ENCODE measurements at places on chromosomes 2 and 18.
A peak's percentile ranks its signal among the peaks of the same experiment; 100 is the strongest.

GRCh38 chr2:54366487-54367280 lies 89.4 kb upstream of the SPTBN1 start:
- H3K4me1 ChIP-seq, result no peaks in the 10 kb centered on the region
- DNase-seq, result no peak
- H3K36me3 ChIP-seq, result peaks cover 26% of the 10 kb centered on the region
- no peak overlapping the region for H3K4me3 ChIP-seq
- H3K27ac ChIP-seq, result no peak overlapping the region

- H3K27me3 ChIP-seq, result no peaks in the 10 kb centered on the region
- no peaks in the 10 kb centered on the region for H3K36me3 ChIP-seq
- H3K4me1 ChIP-seq, result peaks cover 5% of the 10 kb centered on the region
- no peak overlapping the region for H3K4me3 ChIP-seq
- DNase-seq, result no peak
These were observed 58.0 kb downstream of the SLC40A1 start for GRCh38 chr2:189522435-189523151.

- DNase-seq, result no peak
- H3K4me3 ChIP-seq, result no peak overlapping the region
- no peak overlapping the region for H3K27ac ChIP-seq
- no peaks in the 10 kb centered on the region for H3K36me3 ChIP-seq
These were observed 1475.9 kb upstream of the NXPH2 start for GRCh38 chr2:140256080-140256479.

GRCh38 chr2:184644685-184645084 lies 46.4 kb downstream of the ZNF804A start:
- DNase-seq, result no peak
- H3K4me3 ChIP-seq, result no peak overlapping the region
- no peaks in the 10 kb centered on the region for H3K27me3 ChIP-seq
- no peaks in the 10 kb centered on the region for H3K36me3 ChIP-seq
- no peak overlapping the region for H3K27ac ChIP-seq

- H3K4me1 ChIP-seq, result peaks cover 23% of the 10 kb centered on the region
- no peak overlapping the region for H3K4me3 ChIP-seq
- H3K27ac ChIP-seq, result no peak overlapping the region
- no peaks in the 10 kb centered on the region for H3K27me3 ChIP-seq
- peaks cover 45% of the 10 kb centered on the region for H3K36me3 ChIP-seq
- DNase-seq, result no peak
These were observed 24.8 kb downstream of the SMAD4 start for GRCh38 chr18:51054764-51055163.

GRCh38 chr2:176079831-176080539 lies 3.8 kb downstream of the EVX2 start:
- no peak overlapping the region for H3K27ac ChIP-seq
- H3K4me1 ChIP-seq, result peaks cover 49% of the 10 kb centered on the region
- peak overlapping the region; percentile 81 for H3K4me3 ChIP-seq
- peaks cover 3% of the 10 kb centered on the region for H3K36me3 ChIP-seq
- DNase-seq, result peak; percentile 90

DNA sequence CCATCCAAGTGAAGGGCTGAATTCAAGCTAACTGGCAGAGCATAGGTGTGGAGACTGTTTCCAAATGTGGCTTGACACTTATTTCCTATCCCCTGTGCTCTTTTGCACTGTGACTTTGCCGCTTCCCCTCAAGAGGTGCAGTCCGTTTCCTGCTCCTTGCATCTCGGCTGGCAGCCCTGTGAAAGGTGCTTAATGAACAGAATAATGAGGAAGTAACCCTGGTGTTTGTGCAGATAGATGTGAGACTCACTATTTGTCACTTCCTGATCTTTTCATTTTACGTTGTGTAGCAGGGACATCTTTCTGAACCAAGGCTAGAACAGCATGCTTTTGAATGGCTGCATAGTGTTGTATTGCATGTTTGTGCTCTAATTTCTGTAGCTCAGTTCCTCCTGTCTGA lies 60.8 kb downstream of the CEP192 start:
- no peaks in the 10 kb centered on the region for H3K27me3 ChIP-seq
- DNase-seq, result no peak
- H3K4me3 ChIP-seq, result no peak overlapping the region
- H3K36me3 ChIP-seq, result peaks cover 66% of the 10 kb centered on the region

DNA sequence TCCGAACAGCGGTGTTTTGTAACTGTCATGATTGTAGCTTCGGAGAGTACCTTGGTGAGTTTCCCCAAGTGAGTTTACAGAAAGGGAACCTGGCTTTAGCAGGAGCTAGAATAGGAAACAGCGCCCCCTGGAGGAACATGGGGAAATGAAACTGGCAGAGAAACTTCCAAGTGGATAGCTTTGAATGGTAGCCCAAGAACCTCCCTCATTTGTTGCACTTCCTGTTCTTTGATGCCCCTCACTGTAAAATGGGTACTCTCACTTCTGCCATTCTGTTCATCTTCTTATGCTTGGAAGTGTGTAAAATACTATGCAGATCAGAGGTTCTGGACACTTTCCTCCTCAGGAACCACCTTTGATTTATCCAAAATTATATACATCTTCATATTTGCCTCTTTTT lies 36.2 kb downstream of the CHST10 start:
- no peak overlapping the region for H3K27ac ChIP-seq
- DNase-seq, result peak; percentile 91
- H3K36me3 ChIP-seq, result no peaks in the 10 kb centered on the region
- H3K27me3 ChIP-seq, result no peaks in the 10 kb centered on the region
- 0 out of 2 replicates have a peak, but pooled peaks cover 2% of the 10 kb centered on the region for H3K4me1 ChIP-seq
- H3K4me3 ChIP-seq, result no peak overlapping the region

DNA sequence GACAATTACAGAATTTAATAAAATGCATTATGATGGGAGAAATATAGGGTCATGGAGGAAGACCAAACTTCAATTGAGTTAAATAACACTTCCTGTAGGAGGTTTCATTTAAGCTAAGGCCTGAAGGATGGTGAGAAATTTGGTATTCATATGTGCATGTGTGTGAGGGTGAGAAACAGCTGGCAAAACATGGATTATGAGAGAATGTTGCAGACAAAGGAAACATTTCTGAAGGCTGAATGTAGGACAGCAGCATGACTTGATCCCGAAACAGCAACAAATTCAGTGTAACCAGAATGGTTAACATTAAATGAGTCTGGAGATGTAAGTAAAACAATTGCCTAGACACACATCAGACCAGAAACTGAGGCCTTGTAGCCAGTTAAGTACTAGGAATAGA lies 630.8 kb downstream of the NR4A2 start:
- H3K4me1 ChIP-seq, result peaks cover 3% of the 10 kb centered on the region
- H3K27me3 ChIP-seq, result no peaks in the 10 kb centered on the region

GRCh38 chr2:121491518-121491917 lies 39.2 kb upstream of the RNU4ATAC start:
- no peak overlapping the region for H3K4me3 ChIP-seq
- H3K36me3 ChIP-seq, result peaks cover 3% of the 10 kb centered on the region
- DNase-seq, result no peak
- no peaks in the 10 kb centered on the region for H3K27me3 ChIP-seq
- H3K27ac ChIP-seq, result no peak overlapping the region
- H3K4me1 ChIP-seq, result peaks cover 23% of the 10 kb centered on the region

DNA sequence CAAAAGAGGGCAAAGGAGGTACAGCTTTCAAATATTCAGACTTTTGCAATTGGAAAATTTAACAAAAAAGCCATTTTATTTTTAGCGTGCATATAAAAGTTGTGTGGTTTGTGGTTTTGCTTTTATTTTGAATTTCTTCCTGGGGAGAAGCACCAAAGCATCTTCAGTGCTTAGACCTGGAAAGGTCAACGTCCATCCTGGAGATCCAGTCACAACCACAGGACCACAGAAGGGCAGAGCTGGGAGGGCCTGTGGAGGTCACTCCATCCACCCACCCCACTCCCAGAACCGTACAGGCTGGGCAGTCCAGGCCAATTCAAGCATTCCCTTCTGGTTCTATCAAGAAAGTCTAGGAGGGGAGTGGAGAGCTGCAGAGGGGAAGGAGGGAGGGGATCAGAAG lies 43.8 kb downstream of the MPHOSPH10 start:
- no peak for DNase-seq
- H3K4me1 ChIP-seq, result peaks cover 19% of the 10 kb centered on the region
- H3K36me3 ChIP-seq, result no peaks in the 10 kb centered on the region
- peaks cover 2% of the 10 kb centered on the region for H3K27me3 ChIP-seq
- no peak overlapping the region for H3K4me3 ChIP-seq
- no peak overlapping the region for H3K27ac ChIP-seq

DNA sequence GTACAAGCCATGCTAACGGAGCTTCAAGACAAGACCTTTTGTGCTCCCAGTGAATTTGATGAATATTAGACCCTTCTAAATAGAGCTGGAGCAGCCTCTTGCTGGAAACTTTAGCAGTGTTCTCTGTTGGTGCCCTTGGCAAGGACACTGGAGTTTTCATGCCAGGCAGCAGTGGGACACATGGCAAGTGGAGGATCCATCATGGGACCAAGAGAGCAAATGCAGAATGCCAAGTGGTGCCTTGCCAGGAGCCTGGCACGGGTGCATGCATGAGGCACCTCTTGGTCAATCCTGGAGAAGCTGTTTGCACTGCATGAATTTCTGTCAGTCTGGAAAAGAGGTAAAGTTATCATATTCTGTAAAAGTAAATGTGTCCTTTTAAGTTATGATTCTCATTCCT lies 59.1 kb downstream of the NETO1 start:
- H3K36me3 ChIP-seq, result no peaks in the 10 kb centered on the region
- DNase-seq, result no peak
- H3K27me3 ChIP-seq, result no peaks in the 10 kb centered on the region
- no peak overlapping the region for H3K27ac ChIP-seq

DNA sequence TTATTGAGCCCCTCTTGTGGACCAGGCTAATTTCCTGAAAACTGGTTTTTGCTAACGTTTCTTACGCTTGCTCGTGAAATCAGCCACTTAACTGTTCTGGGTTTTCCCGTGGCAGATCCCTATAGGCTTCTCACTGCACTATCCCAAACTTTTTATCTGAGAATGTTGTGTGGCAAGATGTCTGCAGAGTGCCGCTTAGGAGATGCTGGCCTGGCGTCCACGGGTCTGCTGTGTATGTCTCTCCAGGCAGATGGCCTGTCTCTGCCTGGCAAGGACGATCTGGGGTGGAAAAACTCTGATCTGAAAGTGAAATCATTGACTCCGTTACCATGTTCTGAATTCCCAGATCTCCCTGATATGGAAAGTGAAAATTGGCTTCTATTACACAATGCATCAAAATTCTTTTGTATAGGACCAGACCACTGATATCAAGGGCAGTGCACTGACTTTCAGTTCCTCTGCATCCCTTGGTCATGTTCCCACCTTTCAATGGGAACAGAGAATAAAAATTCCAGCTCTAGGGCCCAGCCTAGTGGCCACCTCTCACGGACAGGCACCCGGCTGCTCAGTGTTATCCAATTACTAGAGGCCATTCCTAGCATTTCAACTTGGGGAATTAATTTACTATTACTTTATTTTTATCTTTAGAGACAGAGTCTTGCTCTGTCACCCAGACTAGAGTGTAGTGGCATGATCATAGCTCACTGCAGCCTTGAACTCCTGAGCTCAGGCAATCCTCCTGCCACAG lies 154.6 kb downstream of the ACOXL start:
- H3K4me1 ChIP-seq, result peaks cover 16% of the 10 kb centered on the region
- H3K4me3 ChIP-seq, result no peak overlapping the region
- no peak for DNase-seq
- peaks cover 15% of the 10 kb centered on the region for H3K36me3 ChIP-seq

GRCh38 chr2:127196998-127197397 lies 23.1 kb downstream of the CYP27C1 start:
- no peaks in the 10 kb centered on the region for H3K27me3 ChIP-seq
- H3K4me1 ChIP-seq, result peaks cover 39% of the 10 kb centered on the region
- H3K4me3 ChIP-seq, result no peak overlapping the region

DNA sequence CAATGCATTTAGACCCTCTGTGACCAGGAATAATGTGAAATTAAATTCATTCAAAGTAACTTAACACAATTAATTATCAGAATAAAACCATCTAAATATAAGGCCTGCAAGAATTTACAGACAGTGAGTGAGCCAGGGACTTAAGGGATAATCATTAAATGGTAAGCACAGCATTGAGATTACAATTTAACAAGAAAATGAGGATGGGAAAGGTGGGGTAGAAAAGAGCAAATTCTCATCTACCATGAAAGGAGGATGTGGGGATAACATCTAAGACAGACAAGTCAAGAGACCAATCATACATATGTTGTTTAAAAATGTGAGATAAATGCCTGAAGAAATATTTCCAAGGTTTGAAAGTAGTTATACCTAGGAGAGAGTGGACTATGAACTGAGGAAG lies 259.3 kb upstream of the NT5C1B start:
- H3K27me3 ChIP-seq, result peaks cover 15% of the 10 kb centered on the region
- DNase-seq, result no peak
- no peak overlapping the region for H3K27ac ChIP-seq
- H3K4me3 ChIP-seq, result no peak overlapping the region
- peaks cover 14% of the 10 kb centered on the region for H3K4me1 ChIP-seq
- no peaks in the 10 kb centered on the region for H3K36me3 ChIP-seq

GRCh38 chr2:36329251-36329650 lies 26.3 kb upstream of the CRIM1 start:
- no peak for DNase-seq
- H3K27me3 ChIP-seq, result no peaks in the 10 kb centered on the region
- H3K36me3 ChIP-seq, result peaks cover 4% of the 10 kb centered on the region
- peaks cover 15% of the 10 kb centered on the region for H3K4me1 ChIP-seq
- no peak overlapping the region for H3K27ac ChIP-seq
- H3K4me3 ChIP-seq, result no peak overlapping the region

DNA sequence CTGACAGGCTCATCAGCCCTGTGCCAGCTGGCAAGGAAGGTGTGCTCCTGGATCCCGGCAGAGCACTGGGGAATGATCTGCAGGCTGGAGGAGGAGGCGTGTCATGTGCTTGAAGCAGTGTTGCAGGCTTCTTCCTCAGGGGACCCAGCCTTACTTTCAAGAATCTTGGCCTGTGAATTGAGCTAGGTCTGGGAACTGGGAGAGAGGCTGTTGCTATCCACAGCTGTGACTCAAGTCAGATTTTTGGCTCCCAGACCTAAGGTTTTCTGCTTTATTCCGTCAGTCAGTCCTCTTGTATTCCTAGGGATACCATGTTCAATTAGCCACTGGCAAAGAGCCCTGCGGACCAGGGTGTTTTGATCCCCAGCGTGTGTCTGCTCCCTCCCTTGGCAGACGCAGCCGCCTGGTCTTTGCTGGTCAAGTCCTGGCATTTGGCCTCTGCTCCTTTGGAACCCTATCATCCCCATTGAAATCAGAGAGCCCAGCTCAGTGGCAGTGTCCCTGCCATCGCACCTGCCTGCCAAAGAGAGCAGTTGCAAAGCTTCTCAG lies 32.4 kb downstream of the ASB1 start:
- peaks cover 6% of the 10 kb centered on the region for H3K27me3 ChIP-seq
- H3K4me1 ChIP-seq, result no peaks in the 10 kb centered on the region
- H3K27ac ChIP-seq, result no peak overlapping the region
- peaks cover 5% of the 10 kb centered on the region for H3K36me3 ChIP-seq
- no peak for DNase-seq

GRCh38 chr2:230666885-230667712 lies 45.5 kb upstream of the CAB39 start:
- H3K27me3 ChIP-seq, result peaks cover 2% of the 10 kb centered on the region
- no peak overlapping the region for H3K4me3 ChIP-seq
- no peak overlapping the region for H3K27ac ChIP-seq
- no peak for DNase-seq
- no peaks in the 10 kb centered on the region for H3K36me3 ChIP-seq
- peaks cover 42% of the 10 kb centered on the region for H3K4me1 ChIP-seq
